ENCODE measurements at places on chromosomes 5 and 9.

- no peak for DNase-seq
These were observed 112.3 kb upstream of the CXCL14 start for GRCh38 chr5:135691044-135691443.

- no peak for DNase-seq
These were observed 32.9 kb downstream of the FGD3 start for GRCh38 chr9:92980085-92980745.

DNA sequence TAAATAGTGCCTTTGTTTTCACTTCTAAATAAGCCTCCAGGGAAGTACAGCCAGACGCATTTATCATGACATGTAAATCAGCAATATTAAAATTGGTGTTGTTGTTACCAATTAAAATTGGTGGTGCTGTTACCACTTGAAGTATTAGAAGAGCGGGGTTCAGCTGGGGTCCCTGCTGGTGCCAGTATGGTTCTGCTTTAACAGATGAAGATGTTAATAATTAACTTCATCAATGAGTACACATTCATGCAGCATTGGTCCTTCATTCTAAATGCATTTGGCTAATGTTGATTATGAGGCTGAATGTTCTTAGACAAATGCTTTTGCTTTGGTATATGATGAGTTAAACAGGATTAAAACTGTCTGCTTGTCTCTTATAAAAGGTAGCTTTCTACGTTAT is 67.6 kb upstream of the TMC1 start:
- no peak for DNase-seq

DNA sequence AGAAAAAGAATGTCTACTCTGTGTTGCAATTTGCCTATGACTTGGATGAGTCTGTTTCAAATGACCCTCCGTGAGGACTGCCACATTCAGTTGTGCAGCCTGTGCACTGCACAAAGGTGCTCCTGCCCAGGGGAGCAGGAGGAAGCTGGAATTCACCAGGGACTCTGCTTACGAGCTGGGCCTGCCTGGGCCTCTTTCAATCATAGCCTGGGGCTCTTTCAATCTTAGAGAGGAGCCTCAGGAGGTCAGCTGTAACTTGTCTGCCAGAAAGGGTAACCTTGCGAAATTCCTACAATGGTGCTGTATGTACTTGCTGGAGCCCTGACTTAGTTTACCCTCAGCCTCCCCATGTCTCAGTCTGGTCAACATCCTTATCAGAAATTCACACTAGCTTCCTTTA is 8.4 kb upstream of the SFXN1 start:
- no peak for DNase-seq

- DNase-seq: peak; percentile 52
These were observed 138.4 kb downstream of the MAPKAP1 start for GRCh38 chr9:125568621-125569020.

DNA sequence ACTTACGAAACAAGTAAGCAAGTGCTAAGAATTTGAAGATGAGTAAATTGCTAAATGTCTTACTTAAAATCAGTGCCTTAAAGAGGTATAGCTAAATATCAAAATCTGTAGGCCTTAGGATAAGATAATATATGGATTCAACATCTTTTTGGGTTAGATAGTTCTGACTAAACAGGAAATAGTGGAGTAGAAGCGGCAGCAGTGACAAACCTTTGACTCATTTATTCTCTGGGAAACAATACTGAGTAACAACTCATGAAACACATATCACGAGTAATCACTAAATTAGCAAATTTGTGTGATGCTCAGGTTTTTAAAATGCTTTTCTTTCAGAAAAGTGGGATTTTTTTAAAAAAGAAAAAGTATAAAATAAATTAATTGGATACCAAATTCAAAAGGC is 762.1 kb upstream of the TYRP1 start:
- DNase-seq: no peak

GRCh38 chr9:110214090-110214489 is 6.1 kb upstream of the C9orf152 start:
- no peak for DNase-seq

- no peak for DNase-seq
These were observed 294.6 kb downstream of the ANXA1 start for GRCh38 chr9:73446306-73446705.

DNA sequence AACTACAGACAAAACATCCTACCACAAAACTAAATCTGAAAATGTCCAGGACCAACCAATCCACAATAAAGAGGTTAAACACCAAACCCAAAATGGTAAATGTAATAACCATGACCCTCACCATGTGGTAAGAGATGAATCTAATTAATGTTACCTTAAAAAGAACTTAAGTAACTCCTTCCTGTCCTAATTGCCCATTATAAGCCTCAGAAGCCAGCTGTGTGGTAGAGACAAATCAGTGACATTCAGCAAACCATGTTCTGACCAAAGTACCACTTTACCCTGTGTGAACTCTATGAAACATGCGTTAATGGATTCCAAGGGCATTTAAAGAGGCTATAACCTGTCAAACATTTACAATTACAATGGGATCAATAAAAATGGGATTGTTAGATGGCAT is 25.0 kb downstream of the LPAR1 start:
- DNase-seq: no peak

DNA sequence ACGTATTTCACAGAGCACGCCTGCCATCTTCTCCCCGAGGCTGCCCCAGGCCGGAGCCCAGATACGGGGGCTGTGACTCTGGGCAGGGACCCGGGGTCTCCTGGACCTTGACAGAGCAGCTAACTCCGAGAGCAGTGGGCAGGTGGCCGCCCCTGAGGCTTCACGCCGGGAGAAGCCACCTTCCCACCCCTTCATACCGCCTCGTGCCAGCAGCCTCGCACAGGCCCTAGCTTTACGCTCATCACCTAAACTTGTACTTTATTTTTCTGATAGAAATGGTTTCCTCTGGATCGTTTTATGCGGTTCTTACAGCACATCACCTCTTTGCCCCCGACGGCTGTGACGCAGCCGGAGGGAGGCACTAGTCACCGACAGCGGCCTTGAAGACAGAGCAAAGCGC is 9.6 kb downstream of the QRFP start:
- DNase-seq: no peak

DNA sequence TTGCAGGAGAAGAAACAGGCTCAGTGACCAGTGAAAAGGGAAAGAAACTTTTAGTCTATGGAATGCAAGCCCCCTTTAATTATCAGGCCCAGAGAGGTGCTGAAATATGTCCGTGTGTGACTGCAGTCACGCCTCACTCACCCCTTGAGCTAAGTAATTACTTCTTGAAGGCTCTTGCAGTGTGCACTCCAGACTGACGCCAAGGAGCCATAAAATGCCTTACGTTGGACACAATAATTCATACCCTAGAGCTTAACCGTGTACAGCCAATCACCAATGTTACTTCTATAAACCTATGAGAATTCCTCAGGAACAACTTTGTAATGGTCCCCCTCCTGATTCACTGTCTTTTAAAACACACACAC is 242.2 kb downstream of the SYK start:
- DNase-seq: no peak

DNA sequence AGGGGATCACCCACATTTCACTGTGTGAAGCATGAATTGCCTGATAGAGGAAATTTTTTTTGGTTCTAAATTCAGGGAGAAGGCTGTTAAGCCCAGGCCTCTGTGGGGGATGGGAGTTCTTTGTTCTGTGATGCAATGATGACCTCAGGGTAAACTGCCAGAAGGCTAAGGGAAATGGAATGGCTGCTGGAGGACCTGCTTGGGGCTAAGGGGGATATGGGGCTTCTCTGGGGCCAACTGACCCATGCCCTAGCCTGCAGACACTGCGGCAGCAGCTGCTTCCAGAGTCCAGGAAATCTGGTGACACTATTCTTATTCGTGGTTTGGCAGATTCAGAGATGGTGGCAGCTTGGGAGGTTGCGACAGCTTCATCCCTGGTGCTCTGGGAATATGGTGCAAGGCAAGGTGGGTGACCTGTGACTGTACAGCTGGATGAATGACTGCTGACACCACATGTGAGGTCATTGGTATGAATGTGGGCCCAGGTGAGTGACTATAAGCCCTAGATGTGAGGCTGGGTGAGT is 30.3 kb downstream of the VCP start:
- DNase-seq: no peak

GRCh38 chr9:116895961-116896360 is 208.9 kb downstream of the TRIM32 start:
- DNase-seq: no peak

DNA sequence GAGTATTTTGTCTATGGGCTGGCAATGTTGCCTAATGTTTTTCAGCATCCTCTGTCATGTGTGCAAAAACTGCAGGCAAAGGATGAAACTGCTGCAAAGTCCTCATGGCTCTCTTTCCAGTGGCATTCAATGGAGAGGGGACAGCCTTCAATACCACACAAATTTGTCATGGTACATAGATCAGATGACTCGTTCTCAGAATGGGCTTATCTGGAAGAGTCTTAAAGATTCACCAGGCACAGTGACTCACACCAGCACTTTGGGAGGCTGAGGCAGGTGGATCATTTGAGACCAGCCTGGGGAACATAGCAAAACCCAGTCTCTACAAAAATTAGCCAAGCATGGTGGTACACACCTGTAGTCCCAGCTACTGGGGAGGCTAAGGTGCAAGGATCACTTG is 5.3 kb downstream of the CDKN2AIPNL start:
- DNase-seq: no peak

GRCh38 chr9:95192631-95193030 is 124.9 kb downstream of the FANCC start:
- no peak for DNase-seq

DNA sequence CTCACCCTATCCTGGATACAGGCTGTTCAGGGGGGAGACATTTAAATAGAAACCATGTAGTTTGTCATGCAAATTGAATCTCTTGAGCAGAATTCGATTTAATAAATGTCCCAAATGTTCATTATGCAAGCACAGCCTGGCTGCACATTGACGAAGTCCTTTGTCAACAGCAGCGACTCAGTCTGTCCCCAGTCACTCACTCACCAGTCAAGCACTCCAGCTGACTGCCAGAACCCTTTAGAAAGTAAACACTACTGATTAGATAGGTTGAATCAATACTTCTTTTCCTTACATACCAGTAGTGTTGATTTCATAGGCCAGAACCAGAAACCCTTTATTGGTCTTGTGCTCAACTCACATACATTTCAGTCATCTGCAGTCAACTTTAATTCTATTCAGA is 27.5 kb downstream of the CDH6 start:
- no peak for DNase-seq

DNA sequence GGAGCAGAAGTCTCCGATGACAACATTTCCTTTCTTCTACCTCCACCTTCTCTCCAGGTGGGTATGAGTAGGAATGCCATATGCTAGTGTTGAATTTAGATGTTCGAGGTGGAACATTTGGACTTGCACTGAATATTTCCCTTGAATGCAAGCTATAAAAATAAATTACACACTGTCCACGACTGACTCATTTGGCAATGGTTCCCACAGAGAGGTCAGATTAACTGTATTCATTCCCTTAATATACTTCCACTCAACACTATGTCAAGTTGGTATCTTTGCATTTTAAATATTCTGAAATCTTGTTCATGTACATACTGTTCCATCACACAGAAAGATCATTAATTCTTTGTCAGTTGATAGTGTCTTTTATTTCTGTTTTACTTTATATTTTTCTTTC is 222.6 kb upstream of the PIK3R1 start:
- no peak for DNase-seq

DNA sequence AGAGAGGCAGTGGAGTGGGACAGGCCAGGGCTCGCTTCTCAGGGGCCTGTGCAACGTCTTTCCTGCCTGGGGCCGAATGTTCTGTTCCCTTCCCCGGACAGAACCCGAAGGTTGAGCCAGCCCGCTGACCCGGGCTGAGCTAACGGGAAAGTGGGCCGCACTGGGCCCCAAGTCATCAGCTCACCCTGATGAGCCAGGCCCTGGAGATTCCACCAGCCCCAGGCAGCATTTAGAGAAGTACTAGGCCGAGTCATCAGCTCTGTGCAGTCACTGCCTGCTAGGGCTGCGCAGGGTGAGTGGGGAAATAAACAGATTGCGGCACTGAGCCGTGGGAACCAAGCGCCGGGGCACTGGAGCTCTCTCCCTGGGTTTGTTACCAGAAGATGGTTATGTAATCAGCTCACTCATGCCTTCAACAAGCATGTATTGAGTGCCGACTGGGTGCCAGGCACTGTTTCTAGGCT is 29.1 kb upstream of the DUSP1 start:
- DNase-seq: no peak

DNA sequence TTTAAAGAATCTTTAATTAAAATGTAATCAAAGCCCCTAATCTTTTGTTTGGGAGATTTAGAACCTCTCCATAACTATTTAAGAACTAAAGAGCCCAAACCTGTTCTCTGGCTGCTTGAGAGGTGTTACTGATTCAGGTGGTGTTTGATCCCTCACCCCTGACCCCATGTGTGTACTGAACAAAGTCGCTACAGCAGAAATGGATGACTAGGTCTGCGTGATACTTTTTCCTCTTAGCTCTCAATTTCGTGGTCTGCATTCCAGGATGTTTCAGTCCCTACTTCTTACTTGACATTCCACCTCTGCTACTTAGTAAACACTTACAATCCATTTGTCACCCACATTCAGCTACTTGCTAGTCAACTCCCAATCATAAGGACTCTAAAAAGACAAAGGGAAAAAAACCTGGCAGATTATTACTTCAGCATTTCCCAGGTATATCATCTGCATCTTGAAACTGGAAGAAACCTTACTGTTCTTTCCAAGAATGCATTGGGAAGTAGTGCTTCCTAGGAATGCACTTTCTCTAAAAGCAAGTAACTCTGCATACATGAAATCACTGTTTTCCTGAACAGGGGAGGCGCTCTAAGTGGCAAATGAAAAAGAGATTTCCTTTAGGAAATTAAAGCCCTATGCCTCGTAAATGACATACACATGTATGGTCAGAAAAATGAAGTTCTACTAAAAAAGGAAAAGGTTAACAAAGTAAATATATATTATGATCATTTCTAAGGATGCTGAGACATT is 1091.6 kb downstream of the PTPRD start:
- DNase-seq: no peak

DNA sequence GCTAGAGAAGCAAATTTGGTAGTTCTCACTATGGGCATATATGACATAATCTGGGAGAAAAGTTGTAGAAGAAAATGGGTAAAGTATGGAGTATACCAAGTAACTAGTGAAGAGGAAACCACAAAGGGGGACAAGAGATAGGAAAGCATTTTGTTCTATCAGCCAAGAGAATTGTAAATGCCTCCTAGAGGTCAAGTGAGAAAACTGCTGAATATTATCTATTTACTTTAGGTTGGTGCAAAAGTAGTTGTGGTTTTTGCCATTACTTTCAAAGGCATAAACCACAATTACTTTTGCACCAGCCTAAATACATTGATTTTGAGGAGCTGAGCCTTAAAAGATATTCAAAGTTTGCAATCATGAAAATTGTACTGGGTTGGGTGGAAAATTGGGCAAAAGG is 126.7 kb upstream of the GRHPR start:
- no peak for DNase-seq

- DNase-seq: peak; percentile 20
These were observed 145.5 kb upstream of the MAP3K1 start for GRCh38 chr5:56669534-56670483.

GRCh38 chr9:76107482-76107881 is 217.0 kb downstream of the PCSK5 start:
- peak; percentile 55 for DNase-seq

GRCh38 chr9:113056191-113057106 is at the start of gene ZFP37:
ZFP37 (minus strand) TSS chr9:113056724; CDS start chr9:113056688, 36 bp downstream.
- DNase-seq: peak; percentile 96
